ENCODE measurements at places on chromosomes 2 and 18.
A peak's percentile ranks its signal among the peaks of the same experiment; 100 is the strongest.

DNA sequence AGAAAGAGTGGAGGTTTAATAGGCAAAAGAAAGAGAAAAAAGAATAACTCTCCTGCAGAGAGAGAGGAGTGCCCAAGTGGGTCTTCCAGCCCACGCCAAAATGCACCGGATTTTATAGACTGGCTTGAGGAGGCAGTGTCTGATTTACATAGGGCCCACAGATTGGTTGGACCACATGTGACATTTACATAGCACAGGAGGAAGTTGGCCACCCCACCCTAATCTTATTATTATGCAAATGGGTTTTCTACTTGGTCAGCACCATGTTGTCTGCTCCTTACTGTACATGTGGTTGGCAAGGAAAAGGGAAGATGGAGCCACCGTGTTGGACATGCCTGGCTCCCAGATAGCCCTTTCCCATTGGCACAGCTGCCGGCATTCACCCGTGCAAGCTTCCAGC is 56.8 kb downstream of the SP110 start:
- no peak for DNase-seq

GRCh38 chr18:60549338-60549960 is 176.9 kb upstream of the MC4R start:
- DNase-seq, result peak; percentile 50

- DNase-seq, result peak; percentile 30
Measured at GRCh38 chr2:35428548-35428947, 927.0 kb upstream of the CRIM1 start.

- DNase-seq, result no peak
Measured at GRCh38 chr2:186348200-186348599, 137.9 kb upstream of the ZC3H15 start.
